Stimulated activated CD8-positive, alpha-beta memory T cell treated with anti-CD3 and anti-CD28 coated beads, Interleukin-4, amount 100 ng/mL, for 1 hour (primary cell): ENCODE measurements at places on chromosomes 13 and 19.

- DNase-seq: no peak
Measured at GRCh38 chr13:98487016-98487415, 89.9 kb downstream of the STK24 start.

- DNase-seq: no peak
Measured at GRCh38 chr13:78657699-78658629, 991 bp downstream of the OBI1 start.

DNA sequence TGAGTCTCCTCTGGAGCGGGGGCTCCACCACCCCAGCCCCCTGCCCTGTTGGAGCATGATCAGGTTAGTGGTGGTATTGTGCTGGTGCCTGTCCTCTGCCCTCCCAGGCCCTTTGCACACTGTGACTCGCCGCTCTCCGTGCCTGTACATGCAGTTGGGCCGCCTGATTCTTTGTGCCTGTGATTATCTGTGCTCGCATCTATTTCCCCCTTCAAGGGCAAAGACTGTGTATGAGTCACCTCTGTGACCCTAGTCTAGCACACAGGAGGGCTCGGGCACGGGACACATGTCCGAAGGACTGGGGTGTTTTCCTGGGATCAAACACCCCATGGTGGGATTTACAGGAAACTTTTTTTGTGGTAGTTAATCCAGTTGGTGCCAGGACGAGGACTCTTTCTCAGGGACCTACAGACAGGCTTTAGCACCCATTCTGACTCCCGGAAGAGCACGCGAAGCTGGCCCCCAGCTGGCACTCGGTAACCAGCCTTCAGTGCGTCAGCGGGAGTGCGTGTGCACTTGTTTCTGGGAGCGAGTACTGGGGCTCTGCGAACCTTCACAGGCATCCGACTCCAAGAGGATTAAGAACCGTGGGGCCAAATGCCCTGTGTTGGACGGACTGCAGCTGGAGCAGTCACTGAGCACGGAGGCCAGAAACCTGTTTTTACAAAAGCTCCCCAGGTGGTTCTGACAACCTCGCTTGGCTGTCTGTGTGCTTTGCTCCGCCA lies 6.7 kb downstream of the PPP1R37 start:
- no peak for DNase-seq

GRCh38 chr19:7230826-7231225 lies 63.4 kb downstream of the INSR start:
- no peak for DNase-seq

- no peak for DNase-seq
Measured at GRCh38 chr19:18057557-18057956, 29.2 kb downstream of the IL12RB1 start.
